DMS153 (cell line): ENCODE measurements at places on chromosomes 6 and 20.

DNA sequence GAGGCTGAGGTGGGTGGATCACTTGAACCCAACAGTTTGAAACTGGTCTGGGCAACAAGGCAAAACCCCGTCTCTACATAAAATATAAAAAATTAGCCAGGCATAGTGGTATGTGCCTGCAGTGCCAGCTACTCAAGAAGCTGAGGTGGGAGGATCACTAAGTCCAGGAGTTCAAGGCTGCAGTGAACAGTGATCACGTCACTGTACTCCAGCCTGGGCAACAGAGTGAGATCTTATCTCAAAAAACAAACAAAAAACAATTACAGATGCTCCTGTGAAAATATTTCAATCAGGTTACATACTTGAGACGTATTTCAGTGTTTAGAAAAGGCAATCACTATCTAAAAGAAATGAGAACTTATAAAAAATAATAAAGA is 33.8 kb downstream of the RANBP9 start:
- no peak for DNase-seq

GRCh38 chr6:166927935-166928643 is 28.3 kb downstream of the RNASET2 start:
- DNase-seq: no peak

DNA sequence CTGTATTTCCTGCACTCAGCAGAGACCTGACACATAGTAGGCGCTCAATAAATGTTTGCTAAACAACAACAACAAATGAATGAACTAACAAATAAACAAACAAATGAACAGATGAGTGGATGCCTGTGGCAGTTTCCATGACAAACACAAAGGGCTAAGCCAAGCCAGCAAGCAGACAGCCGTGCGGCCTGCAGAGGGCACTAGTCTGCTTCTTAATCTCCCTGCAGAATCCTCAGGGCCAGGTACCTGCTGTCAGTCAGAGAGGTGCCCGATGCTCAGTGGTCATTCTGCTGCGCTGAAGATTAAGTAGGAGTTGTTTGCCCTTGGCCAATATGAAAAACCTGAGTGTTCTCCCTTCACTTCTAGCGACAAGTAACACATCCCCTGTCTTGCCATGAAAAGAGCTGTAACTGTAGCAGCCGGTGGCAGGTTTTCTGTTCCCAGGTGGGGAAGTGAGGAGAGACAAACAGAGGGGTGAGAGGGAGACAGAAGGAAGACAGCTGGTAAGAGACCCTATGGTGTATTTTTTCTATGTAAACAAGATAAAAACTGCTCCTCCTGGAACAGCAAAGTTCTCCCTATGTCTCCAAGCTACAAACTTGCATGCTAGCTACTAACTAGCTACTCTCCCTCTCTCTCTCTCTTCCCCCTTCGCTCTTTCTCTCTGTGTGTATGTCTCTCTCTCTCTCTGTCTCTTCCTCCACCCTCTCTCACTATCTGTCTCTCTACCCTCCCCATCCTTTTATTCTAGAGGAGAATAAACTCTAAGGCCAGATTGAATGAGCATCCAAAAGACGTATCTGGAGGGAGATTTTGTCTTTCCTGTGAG is at the start of gene MC3R:
MC3R (plus strand) TSS at position 779 of the 829 bp plus-strand sequence. CDS start 112 bp downstream, outside the sequence.
- peak; percentile 0 for DNase-seq

- DNase-seq: no peak
These were observed 14.8 kb upstream of the NAA20 start for GRCh38 chr20:20002101-20002998.

DNA sequence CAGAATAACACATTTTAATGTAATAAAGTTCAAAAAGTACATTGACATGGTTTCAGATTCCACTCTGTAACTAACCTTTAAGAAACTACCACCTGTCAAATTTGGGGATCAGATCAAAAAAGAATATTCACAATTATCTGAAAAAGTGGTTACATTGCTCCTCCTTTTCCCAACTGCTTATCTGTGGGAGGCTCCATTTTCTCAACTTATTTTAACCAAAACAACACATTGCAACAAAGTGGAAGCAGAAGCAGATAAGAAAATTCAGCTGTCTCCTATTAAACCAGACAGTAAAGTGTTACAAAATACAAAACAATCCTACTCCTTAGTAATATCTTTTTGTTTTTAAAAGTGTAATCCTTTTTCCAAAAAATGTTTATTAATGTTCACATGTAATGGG is 61.4 kb downstream of the PDSS2 start:
- no peak for DNase-seq

GRCh38 chr20:57319584-57319983 is 10.0 kb upstream of the SPO11 start:
- no peak for DNase-seq

GRCh38 chr6:130643361-130643760 is 183.8 kb upstream of the SMLR1 start:
- DNase-seq: no peak

GRCh38 chr6:46014046-46014445 is 1.6 kb downstream of the CLIC5 start:
- no peak for DNase-seq

- no peak for DNase-seq
These were observed 9.3 kb downstream of the HLA-DOA start for GRCh38 chr6:33000055-33000454.

DNA sequence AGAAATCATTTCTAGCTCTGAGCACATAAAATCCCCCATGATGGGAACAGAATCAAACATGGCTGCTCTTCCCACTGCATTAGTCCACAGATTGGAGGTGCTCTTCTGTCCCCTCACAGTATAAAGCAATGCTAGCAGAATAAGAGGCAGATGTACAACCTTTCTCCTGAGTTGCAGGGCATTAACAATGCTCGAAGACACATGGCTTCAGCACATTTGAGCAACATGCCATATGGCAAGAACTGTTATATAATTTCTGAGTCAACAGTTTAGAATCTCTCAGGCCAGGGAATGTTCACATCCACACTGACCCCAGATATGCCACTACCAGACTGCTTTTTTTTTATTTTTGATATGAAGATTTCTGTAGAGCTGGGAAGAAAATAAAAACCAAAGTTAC is 119.6 kb downstream of the KIF13A start:
- no peak for DNase-seq

- DNase-seq: no peak
These were observed 123.8 kb upstream of the NAA20 start for GRCh38 chr20:19893356-19893755.

DNA sequence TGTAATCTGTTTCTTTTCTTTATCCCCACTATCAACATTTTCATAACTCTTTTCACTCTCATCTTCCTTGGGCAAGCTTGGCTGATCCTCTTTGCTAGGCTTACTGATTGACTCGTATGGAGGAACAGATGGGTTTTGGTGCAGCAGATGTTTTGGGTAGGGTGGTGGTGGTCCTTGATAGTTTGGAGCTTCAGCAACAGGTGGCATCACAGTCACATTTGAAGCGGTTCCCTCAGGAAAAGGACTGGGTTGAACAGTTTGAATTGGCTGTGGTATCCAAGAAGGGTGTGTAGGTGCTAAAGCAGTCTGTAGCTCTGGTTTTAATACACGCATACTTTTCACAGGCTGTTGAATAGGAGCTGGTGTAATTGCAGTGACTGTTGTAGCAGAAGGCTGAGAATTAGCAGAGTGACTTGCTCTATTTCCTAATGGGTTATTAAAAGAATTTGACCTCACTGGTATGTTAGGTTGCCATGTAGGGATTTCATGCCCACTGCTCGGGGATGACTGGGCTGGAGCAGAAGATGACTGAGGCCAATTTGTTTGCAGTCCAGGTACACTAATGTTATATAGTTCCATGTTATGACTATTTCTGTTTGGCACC is 34.5 kb downstream of the LATS1 start:
- no peak for DNase-seq

DNA sequence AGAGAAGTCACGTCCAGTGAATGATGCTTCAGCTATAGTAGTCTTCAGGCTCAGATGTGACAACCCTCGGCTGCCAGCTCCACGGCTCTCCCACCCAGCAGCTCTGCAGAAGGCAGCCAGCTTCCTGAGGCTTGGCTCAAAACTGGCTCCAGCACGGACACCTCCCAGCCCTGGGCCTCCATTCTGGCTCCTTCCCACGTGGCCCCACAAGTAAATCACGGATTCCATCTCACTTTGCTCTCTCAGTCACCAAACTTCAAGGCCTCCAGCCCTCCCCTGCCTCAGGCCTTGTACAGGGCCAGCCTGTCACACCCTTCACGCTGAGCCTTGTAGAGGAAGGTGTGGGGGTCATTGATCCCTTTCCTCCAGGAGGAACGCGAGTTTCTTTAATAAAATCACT is 55.8 kb downstream of the GTF2H5 start:
- DNase-seq: no peak

DNA sequence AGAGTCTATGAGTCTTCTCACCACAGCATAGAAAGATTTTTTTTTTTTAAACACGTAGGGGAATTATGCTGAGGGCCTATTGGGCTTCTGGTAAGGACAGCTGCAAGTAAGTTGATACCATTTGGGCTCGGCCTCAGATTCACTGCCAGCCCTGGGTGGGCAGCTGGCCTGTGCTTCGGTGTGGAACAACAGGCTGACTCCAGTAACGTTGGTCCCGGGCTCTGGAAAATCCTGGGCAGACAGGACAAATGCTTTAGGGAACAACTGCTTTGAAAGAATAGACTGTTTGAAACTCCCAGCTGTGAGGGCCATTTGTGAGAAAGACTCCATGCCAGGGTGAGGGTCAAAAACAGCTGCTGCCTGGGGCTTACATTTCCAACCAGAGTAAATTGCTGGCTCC is 366.5 kb downstream of the QKI start:
- DNase-seq: no peak
